ENCODE measurements at places on chromosomes 2 and 18.

- H3K4me3 ChIP-seq: no peak overlapping the region
- peaks cover 4% of the 10 kb centered on the region for H3K4me1 ChIP-seq
- H3K27me3 ChIP-seq: peaks cover 4% of the 10 kb centered on the region
- H3K27ac ChIP-seq: no peak overlapping the region
- H3K36me3 ChIP-seq: no peaks in the 10 kb centered on the region
Measured at GRCh38 chr2:239498981-239499634, 98.3 kb upstream of the HDAC4 start.

DNA sequence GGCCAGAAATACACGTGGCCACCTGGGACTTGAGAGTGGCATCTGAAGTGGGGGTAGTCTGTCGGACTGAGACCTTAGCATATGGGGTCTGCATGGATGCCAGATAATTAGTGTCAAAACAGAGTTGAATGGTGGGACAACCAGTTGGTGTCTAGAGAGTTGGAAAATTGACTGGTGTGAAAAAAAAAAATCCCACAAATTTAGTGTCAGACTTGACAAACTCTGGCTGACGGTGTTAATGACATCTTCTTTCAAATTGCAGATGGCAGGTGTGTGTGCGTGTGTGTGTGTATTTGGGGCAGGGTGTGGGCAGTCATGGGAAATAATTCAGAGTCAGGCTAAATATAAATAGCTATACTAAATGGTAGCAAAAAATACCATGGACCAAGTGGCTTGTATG is 365.4 kb upstream of the RGPD4 start:
- H3K4me3 ChIP-seq: no peak overlapping the region
- H3K36me3 ChIP-seq: no peaks in the 10 kb centered on the region
- no peak overlapping the region for H3K27ac ChIP-seq
- no peaks in the 10 kb centered on the region for H3K27me3 ChIP-seq
- no peak for DNase-seq

DNA sequence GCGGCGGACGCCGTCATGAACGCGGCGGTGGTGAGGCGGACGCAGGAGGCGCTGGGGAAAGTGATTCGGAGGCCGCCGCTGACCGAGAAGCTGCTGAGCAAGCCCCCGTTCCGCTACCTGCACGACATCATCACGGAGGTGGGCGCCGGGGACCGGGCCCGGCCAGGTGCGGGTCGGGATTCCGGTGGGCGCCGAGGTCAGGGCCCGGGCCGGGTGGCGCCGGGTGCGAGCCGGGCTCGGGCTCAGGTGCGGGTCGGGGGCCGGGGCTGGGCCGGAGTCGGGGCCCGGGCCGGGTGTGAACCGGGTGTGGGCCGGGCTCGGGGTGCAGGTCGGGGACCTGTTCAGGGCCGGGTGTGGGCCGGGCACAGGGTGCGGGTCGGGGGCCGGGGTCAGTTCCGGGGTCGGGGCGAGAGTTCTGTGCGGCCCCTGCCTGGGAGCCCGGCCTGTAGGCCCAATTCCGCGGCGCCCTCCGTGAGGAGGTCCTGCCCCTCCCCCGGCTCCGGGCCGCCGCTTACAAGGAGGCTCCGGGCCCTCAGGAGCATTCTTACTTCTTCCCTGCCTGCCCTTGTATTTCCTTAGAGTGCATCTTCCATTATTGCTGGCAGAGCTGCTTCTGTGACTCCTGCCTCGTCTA is 447 bp downstream of the TRAF3IP1 start:
- H3K4me1 ChIP-seq: peaks cover 33% of the 10 kb centered on the region
- DNase-seq: no peak
- H3K36me3 ChIP-seq: peaks cover 3% of the 10 kb centered on the region
- H3K4me3 ChIP-seq: peak overlapping the region; percentile 82

DNA sequence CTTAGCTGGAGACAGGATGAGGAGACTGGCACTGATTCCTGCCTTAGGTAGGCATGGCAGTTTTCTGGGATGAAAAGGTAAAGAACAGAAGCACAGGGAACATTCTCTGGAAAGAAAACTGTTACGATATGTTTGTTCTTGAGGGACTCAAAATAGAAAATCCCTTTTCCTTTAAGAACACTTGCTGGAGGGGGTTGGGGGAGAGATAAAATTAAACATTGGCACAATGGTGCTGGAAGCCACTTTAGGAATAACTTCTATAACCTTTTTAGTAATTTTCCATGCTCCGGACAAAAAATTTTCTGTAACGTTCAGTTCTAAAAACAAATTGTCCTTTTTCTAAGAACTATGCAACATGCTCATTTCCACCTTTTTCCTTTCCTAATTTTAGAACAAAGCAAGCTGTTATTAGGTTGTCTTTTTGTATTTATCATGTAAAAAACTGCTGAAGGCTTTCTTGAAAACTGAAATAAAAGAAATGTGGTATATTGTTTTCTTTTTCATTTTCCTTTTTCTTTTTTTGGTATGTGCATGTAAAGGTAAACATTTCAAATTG is 343.8 kb downstream of the EPHA4 start:
- H3K4me1 ChIP-seq: peaks cover 5% of the 10 kb centered on the region
- no peak for DNase-seq
- H3K27ac ChIP-seq: no peak overlapping the region
- H3K36me3 ChIP-seq: no peaks in the 10 kb centered on the region
- H3K27me3 ChIP-seq: no peaks in the 10 kb centered on the region
- H3K4me3 ChIP-seq: no peak overlapping the region

DNA sequence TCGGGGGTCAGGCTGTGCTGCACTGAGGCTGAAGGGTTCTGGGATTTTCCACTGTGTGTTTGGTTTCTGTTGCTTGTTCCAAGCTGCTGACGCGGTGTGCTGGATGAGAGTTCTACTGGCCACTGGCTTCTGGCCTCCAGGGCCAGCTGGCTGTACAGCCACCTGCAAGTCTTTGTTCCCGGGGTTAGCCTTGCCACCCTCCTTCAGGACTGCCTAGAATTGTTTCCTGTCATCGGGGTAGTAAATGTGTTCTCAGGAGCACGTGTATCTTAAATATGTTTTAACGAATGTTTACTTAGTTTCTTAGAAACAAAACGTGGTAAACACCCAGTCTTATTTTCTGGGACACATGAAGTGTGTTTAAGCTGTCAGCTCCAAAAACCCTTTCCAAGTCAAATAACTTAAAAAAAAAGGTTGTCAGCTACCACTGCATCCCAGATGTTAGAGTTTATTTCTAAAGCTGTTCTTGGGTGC is 231.2 kb downstream of the AGAP1 start:
- H3K36me3 ChIP-seq: no peaks in the 10 kb centered on the region
- H3K4me3 ChIP-seq: no peak overlapping the region
- peak overlapping the region; percentile 46 for H3K27ac ChIP-seq
- H3K4me1 ChIP-seq: peaks cover 34% of the 10 kb centered on the region
- H3K27me3 ChIP-seq: no peaks in the 10 kb centered on the region

DNA sequence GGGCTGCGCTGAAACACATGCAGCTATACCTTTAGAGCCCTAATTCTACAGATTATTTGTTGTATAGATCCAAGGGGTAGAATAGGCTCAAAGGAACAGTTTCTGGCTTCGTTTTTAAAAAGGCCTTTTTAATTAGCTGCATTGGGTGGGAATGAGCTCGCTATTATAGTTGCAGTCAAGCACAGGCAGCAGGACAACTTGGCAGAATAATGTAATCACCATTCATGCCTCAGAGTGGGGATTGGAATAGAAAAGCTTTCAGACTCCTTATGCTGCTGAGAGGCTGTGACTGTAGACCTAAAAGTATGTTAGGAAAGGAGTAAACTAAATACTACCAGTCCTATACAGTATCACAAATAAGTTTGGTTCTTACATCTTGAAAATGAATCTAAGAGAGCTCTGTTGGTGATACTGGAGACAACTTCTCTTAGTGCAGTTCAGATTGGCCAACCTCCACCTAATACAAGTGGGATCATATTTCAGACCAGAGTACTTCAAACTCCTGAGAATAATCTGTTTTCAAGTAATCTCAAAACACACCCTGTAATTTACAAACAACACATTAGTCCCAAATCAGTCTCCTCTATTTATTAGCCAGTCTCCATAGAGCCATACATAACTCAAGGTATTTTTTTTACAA is 121.4 kb downstream of the ANTXR1 start:
- no peak overlapping the region for H3K4me3 ChIP-seq
- H3K27ac ChIP-seq: no peak overlapping the region
- no peaks in the 10 kb centered on the region for H3K27me3 ChIP-seq
- peaks cover 13% of the 10 kb centered on the region for H3K4me1 ChIP-seq

- H3K27me3 ChIP-seq: no peaks in the 10 kb centered on the region
- no peak for DNase-seq
- no peaks in the 10 kb centered on the region for H3K4me1 ChIP-seq
- no peaks in the 10 kb centered on the region for H3K36me3 ChIP-seq
Measured at GRCh38 chr2:179654806-179655205, 206.6 kb downstream of the ZNF385B start.

DNA sequence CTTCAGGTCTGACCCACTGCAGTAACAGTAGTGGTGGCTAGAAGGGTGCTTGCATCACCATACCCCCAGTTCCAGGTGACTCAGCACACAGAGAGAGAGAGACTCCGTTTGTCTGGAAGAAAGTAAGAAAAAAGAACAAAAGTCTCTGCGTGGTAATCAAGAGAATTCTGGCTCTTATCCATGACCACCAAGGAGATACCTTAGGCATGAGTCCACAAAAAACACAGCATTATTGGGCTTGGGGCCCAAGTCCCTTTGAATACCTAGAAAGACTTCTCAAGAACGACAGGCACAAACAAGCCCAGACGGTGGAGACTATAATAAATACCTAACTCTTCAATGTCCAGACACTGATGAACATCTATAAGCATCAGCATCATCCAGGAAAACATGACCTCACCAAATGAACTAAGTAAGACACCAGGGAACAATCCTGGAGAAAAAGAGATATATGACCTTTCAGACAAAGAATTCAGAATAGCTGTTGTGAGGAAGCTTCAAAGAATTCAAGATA is 21.7 kb upstream of the BAZ2B start:
- H3K4me1 ChIP-seq: peaks cover 9% of the 10 kb centered on the region
- H3K4me3 ChIP-seq: no peak overlapping the region
- no peaks in the 10 kb centered on the region for H3K36me3 ChIP-seq
- no peak for DNase-seq

- H3K36me3 ChIP-seq: no peaks in the 10 kb centered on the region
- no peaks in the 10 kb centered on the region for H3K27me3 ChIP-seq
- H3K27ac ChIP-seq: no peak overlapping the region
Measured at GRCh38 chr2:133152801-133153200, 415.5 kb downstream of the NCKAP5 start.

DNA sequence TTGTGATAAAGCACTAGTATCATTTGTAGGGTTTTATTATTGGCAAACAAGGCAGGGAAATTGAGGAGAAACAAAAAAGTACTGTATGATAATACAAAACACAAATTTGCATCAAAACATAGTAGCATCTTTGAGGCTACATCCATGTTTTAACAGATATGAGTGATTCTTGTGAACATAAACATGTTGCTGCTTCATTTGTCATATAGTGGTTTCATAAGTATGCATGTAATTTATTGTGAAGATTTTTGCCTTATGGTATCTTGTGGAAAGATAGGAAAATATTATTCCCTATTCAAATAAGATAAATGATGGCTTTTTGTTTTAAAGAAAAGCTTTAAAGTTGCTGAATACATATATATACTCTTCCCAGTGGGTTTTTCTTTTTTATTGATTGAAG is 60.3 kb downstream of the VRK2 start:
- H3K27me3 ChIP-seq: no peaks in the 10 kb centered on the region
- no peaks in the 10 kb centered on the region for H3K4me1 ChIP-seq
- no peak overlapping the region for H3K4me3 ChIP-seq
- no peaks in the 10 kb centered on the region for H3K36me3 ChIP-seq
- no peak overlapping the region for H3K27ac ChIP-seq

GRCh38 chr2:22998359-22998758 is 386.6 kb upstream of the KLHL29 start:
- no peak overlapping the region for H3K27ac ChIP-seq
- H3K4me1 ChIP-seq: no peaks in the 10 kb centered on the region
- no peaks in the 10 kb centered on the region for H3K27me3 ChIP-seq
- no peak for DNase-seq

DNA sequence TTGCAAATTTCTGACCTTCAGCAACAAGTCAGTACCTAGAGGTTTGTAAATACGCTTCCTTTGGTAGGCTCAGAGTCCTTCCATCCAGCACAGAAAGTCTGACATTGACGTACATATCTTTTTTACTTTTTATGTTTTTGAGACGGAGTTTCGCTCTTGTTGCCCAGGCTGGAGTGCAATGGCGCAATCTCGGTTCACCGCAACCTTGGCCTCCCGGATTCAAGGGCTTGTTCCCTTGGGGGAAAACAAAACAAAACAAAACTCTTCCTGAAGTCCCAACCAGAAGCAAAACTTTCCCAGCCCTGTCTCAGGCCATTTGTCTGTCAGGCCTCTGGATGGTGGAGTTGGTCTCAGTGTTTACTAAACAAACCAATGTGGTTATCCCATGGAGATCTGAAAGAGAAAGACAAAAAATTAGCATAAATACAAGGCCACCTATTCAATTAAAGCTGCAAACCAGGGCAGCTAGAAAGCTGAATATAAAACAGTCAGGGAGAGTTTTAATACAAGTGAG is 29.6 kb upstream of the ATL2 start:
- H3K4me3 ChIP-seq: no peak overlapping the region
- no peaks in the 10 kb centered on the region for H3K4me1 ChIP-seq
- H3K27me3 ChIP-seq: no peaks in the 10 kb centered on the region
- no peaks in the 10 kb centered on the region for H3K36me3 ChIP-seq
- peak overlapping the region; percentile 20 for H3K27ac ChIP-seq

- H3K27ac ChIP-seq: no peak overlapping the region
- no peak overlapping the region for H3K4me3 ChIP-seq
- H3K36me3 ChIP-seq: no peaks in the 10 kb centered on the region
Measured at GRCh38 chr2:121095257-121096080, 189.5 kb downstream of the TFCP2L1 start.

DNA sequence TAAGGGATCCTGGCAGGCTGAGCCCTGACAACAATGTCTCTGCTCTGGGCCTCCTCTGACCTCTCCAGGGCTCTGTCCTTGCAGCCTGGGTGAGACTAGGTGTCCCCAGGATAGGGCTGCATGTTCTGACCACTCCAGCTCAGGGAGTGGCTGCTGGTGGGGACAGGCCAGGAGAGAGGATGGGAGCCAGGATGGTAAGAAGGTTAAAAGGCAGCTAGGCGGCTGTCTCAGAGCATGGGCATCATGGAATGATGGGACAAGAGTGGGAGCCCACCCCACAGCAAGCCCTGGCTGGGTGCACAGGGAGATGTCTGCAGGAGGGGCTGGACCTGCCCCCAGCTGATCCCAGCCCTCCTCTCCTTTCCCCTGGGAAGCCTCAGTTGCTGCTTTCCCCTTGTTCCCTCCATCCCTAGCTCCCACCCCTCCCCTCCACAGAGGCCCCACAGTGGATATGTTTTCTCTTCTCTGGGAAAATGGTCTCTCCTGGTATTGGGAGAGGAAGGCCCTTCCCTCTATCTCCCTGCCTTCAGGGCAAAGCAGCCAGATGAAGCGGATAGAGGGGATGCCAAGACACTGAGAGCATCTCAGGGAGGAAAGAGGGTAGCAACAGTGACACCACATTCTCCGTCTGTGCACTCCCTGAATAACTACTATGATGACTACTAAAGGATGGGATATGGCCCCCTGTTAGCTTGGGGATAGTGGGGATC is 334.3 kb downstream of the DYSF start:
- H3K27me3 ChIP-seq: no peaks in the 10 kb centered on the region
- no peaks in the 10 kb centered on the region for H3K36me3 ChIP-seq
- no peak overlapping the region for H3K27ac ChIP-seq
- no peak for DNase-seq
- H3K4me3 ChIP-seq: no peak overlapping the region
- peaks cover 16% of the 10 kb centered on the region for H3K4me1 ChIP-seq

Data from psoas muscle (tissue), 8 donors.